ENCODE measurements at places on chromosomes 3 and 15. TPM values are rescaled to one million over a fixed set of nuclear protein-coding genes. Genes with fewer than 3 reads are reported as not detected.

- no peak for DNase-seq
These were observed 691 bp upstream of the HDGFL3 start for GRCh38 chr15:83208367-83208661.

GRCh38 chr15:31106495-31107300, 5.2 kb upstream of the TRPM1 start:
- no peak for DNase-seq

THSD4 gene
- total RNA-seq = 0.07 TPM

DNA sequence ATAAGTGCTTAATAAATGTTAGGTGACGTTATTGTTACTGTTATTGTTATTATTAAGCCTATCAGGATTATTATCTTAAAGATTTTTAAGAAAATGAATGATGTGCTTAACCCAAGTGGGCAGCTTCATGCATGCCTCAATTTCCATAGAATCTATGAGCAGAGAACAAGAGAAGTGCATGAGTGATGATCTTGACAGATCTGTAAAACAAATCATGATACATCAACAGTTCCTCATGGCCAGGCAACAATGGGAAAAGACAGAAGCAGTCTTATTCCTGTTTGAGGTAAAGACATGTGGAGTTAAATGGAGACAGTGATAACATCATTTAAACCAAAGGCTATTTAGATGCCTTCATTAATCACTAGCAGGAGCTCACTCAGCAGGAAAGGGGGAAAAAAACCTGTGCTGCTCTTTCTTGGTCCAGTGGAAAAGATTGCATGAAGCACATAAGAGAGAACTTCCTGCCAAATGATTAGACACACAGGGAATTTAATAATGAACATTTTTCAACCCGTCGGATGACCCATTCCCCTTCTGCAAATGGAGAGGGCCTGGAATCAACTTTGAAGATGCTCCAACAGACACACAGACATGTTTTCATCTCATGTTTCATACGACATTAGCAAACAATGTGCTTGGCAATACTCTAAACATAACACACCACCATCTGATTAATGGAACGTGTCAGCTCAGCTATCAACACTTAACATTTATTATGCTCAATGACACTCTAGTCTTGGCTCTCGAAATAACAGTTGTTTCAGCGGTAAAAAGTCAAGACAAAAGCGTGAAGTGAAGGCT, 212.2 kb upstream of the LRRN1 start:
- no peak for DNase-seq

COL6A6 gene
- not detected for total RNA-seq

GRCh38 chr3:122784436-122784835, 9.2 kb downstream of the HSPBAP1 start:
- DNase-seq = no peak

- no peak for DNase-seq
These were observed 322.8 kb upstream of the NAALADL2 start for GRCh38 chr3:174536319-174536718.

TRIM59 gene
- total RNA-seq = 35.9 TPM

DNA sequence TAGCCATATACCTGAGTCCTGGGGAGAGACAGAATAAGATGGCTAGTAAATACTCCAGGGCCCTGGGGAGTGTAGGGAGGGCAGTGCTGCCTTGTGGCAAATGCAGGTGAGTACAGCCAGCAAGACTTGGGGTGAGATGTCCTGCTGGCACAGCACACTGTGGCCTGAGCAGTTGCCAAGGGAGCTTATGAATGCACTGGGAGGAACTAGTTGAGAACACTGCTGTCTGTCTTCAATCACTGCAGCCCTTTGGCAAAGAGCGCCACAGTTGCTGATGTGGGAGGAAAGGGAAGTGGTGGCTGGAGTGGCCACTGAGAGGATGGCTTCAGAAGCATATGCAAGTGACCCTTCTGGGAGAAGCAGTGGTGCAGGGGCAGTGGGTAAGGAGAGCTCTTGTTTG, 264.6 kb downstream of the RORA start:
- no peak for DNase-seq

RYR3 gene
- 0.05 TPM for total RNA-seq

DNA sequence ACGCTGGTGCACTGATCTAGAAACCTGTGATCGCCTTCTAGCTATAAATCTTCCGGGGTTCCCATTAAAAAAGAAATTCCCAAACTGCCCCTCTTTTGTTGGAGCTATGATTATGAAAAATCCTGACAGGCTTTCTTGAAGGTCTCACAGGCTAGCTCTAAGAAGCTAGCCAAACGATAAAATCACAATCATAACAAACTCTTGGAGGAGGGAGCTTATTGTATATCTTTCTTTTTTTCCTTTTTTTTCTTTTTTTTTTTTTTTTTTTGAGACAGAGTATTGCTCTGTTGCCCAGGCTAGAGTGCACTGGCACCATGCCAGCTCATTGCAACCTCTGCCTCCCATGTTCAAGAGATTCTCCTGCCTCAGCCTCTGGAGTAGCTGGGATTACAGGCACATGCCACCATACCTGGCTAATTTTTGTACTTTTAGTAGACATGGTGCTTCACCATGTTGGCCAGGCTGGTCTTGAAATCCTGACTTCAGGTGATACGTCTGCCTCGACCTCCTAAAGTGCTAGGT, 72.0 kb downstream of the MYO1E start:
- no peak for DNase-seq

GRCh38 chr15:93801206-93801605, 430.2 kb upstream of the MCTP2 start:
- DNase-seq = no peak

- no peak for DNase-seq
These were observed 126.4 kb downstream of the CHDH start for GRCh38 chr3:53719796-53720195.

GRCh38 chr3:101117980-101118379, 124.8 kb upstream of the ABI3BP start:
- no peak for DNase-seq

ATP1B3 gene
- total RNA-seq = 206 TPM

GRCh38 chr15:91891788-91892345, 38.4 kb downstream of the SLCO3A1 start:
- DNase-seq = no peak

CCR9 gene
- not detected for total RNA-seq

- DNase-seq = no peak
These were observed 2.8 kb downstream of the FNDC3B start for GRCh38 chr3:172042136-172042662.

DNA sequence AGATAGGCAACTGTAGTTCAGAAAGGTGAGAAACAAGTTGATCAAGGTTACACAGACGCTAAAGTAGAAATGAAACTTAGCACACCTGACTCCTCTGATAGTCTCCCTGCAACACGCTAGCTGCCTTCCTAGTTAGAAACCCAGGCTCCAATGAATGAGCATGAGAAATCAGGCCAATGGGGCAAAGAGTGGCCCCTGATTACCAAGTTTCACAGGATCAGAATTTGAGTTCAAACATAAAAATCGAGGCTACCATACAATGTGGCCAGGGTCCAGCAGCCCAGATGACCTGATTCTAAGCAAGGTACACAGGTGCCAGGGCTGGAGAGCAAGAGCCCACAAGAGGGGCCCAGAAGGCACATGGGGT, 7.7 kb downstream of the PLD1 start:
- no peak for DNase-seq

- DNase-seq = no peak
These were observed 799.1 kb upstream of the NECTIN3 start for GRCh38 chr3:110272525-110272924.

DNA sequence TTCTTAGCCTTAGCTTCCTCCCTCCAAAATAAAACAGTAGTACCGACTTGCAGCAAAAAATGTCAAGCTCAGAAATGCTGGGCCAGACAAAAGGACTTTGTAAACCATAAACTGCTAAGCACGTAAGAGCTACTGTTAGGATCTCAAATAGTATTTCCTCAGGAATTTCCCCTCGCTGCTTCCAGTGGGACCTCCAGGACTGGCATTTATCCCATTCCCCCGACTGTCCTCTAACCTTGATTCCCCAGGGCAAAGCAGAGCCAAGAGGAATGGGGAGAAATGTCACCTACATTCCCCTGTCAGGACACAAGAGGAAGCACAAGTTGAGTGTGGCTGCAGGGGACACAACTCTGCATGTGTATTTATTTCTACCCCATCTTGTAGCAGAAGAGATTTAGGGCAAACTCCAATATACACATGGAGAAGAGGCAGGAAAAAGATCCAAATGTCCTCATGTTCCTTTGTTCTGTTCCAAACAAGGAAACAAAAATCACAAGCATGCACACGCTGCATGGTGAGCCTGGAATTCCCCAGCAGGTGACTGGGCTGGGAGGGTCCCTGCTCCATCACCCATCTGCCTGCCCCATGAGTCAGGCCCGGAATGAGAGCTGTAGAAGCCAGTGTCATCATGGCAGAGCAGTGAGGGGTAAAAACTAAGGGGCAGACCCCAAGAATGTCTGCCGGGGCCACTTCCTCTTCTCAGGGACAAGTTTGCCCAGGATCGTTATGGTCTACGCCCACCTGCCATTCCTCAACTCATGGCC, 4.2 kb downstream of the STOML1 start:
- DNase-seq = no peak

- DNase-seq = no peak
These were observed 183.2 kb upstream of the NR2F2 start for GRCh38 chr15:96147267-96147666.

DNA sequence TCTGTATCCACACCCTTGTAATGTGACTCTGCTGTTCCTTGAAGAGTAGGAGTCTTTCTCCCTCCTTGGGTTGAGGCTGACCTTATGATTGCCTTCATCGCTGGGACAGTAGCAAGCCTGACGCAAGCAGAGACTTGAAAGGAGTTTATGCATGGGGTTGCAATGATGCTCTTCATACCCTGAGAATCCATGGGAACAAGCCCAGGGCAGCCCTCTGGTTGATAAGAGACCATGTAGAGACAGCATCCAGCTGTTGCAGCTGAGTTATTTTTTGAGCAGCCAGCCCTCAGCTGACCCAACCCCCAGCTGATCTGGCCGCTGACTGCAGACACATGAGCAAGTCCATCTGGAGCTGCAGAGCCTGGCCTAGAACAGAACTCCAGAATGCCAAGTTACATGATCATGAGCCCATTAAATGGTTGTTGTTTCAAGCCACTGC, 60.6 kb upstream of the ARNT2 start:
- no peak for DNase-seq

EPHA3 gene
- not detected for total RNA-seq

GRCh38 chr15:60555291-60555690, 76.3 kb upstream of the ICE2 start:
- no peak for DNase-seq

GNL3 gene
- total RNA-seq = 235 TPM

- no peak for DNase-seq
These were observed 24.0 kb downstream of the PLXNA1 start for GRCh38 chr3:127006781-127007436.

GRCh38 chr15:62453375-62453774, 288.3 kb upstream of the C2CD4B start:
- no peak for DNase-seq

DPPA2 gene
- total RNA-seq = not detected

CSTA gene
- not detected for total RNA-seq

GRCh38 chr3:192169332-192169915, 557.9 kb downstream of the FGF12 start:
- no peak for DNase-seq

- DNase-seq = no peak
These were observed 254.8 kb upstream of the EOMES start for GRCh38 chr3:27976933-27977332.

NDN gene
- total RNA-seq = 4.8 TPM

LRRC2 gene
- not detected for total RNA-seq

- DNase-seq = no peak
These were observed 48.2 kb upstream of the GATA2 start for GRCh38 chr3:128541246-128541645.

PPP1R14D gene
- not detected for total RNA-seq

Measured in activated T-helper 2 cell treated with anti-CD3 and anti-CD28 coated beads, Interferon-gamma antibody, Interleukin-2, Interleukin-4, amounts not matched to agents 10 μg/mL and 5 μg/mL and 100 μg/mL, durations not matched to agents 14 hours and 24 hours and 36 hours (primary cell).